Lung (tissue), 17 donors: ENCODE measurements at places on chromosomes 5 and 9. TPM values are rescaled to one million over a fixed set of nuclear protein-coding genes. Genes with fewer than 3 reads are reported as not detected.
A peak's percentile ranks its signal among the peaks of the same experiment; 100 is the strongest.

DNA sequence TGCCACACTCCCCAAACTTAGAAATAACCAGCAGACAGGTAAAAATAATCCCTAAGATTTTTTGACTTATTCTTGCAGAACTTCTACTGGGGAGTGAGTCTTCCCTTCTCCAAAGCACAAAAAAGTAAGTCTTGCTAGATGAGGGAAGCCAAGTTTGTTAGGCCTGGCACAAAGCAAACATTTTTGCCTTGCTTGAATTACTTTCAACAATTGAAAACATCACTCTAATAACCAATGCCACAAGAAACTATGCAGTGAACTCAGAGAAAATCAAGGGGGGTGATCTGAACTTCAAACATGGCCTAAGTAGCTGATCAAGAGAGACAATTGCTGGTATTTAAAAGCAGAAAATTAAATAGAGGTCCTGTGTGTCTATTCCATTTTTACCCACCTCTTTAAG lies 123.6 kb upstream of the SLC1A3 start:
- DNase-seq = no peak

DNA sequence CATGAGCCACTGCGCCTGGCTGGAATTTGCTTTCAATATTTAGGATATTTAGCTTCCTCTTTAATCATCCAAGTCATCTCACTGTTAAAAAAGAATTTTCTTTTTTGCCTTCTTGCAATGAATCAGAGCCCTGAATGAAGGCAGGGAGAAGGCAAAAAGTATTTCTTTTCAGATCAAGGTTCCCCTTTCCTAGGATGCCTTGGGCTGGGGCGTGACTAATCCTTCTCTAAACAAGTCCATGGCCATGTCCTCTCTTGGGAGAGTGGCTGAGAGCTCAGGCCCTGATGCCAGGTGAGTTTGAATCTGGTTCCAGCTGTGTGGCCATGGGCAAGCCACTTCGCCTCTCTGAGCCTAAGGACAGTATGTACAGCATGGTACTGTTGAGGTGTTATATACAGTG lies 84.8 kb upstream of the NEURL1B start:
- DNase-seq = no peak

GRCh38 chr9:13755551-13755950 lies 476.1 kb upstream of the MPDZ start:
- DNase-seq = no peak

DNA sequence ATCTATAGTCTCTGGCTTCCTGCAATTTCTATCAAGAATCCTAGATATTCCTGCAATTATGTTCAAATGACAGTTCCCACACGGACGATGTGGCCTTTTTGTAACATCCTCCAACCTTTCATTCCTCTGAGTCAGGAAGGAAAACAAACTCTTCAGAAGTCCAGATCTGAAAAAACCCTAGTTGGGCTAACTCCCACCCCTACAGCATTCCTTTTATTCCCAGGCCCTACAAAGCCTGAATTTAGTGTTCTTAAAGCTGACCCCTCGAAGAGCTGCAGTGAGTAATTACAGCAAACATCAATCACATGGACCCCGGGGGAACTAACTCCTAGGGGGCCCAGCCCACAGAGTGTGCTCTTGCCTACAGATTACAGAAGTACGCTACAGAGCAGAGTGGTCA lies 99.7 kb downstream of the SERINC5 start:
- DNase-seq = no peak

GRCh38 chr9:79432485-79432884 lies 139.3 kb upstream of the TLE4 start:
- DNase-seq = no peak

- peak; percentile 46 for DNase-seq
These were observed 34.2 kb downstream of the LHX2 start for GRCh38 chr9:124045830-124046177.

GRCh38 chr5:154146409-154146808 lies 44.1 kb upstream of the GALNT10 start:
- DNase-seq = no peak

DNA sequence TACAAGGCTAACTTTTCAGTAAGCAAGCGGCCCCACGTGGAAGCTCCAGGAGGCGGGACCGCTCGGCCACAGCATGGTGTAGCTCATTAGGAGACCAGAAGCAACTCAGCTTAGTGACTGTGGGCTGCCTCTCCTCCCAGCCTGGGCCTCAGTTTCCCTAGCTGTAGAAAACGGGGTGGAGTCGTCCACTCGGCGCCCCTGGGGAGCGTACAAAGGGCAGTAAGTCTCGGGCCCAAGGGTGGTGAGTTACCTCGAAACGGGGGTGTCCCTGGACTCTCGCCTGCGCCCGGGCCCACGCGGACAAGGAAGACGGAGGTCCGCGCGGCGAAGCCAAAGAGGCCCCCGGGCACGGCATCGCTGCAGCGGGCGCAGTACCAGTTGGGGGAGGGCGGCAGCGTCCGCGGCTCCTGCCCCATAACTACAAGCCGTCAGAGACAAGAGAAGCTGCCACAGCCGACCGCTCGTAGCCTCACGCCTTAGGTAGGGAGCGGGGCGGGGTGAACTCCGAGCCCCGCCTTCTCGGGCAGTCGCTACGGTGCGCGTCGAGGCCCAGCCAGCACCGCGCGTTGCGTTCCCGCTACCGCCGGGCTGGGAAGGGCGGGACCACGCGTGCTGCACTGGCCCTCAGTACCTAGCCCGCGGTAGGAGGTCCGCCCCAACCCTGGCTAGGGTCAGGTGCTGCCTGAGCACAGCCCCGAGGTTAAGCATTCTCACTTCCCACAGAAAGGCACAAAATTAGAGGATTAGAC lies at the start of gene GEMIN5:
Gene GEMIN5 (minus strand): TSS at position 494 of the 749 bp plus-strand sequence. CDS start 78 bp downstream, at position 416.
- peak; percentile 93 for DNase-seq

- DNase-seq = no peak
These were observed 71.3 kb downstream of the INSL6 start for GRCh38 chr9:5113994-5114748.

- no peak for DNase-seq
These were observed 219.2 kb downstream of the MEF2C start for GRCh38 chr5:88663793-88664216.

DNA sequence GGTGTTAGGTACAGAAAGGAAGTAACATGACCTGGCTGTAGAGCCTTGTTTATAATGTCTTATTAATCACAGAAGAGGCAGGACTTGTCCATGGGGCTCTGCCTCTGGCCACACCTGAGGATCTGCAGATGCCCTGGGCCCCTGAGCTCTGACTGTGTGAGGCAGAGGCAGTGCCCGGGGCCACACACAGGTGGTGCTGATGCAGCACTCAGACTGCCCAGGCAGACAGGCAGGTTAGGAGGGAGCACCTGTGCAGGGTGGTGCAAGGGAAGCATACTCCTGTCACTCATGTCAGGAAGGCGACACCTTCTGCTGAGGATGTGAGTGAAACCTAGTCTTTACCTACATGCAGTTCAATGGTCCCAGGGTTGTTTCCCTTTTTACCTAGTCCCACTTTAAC lies 88.7 kb downstream of the CFAP90 start:
- DNase-seq = no peak

GRCh38 chr5:69288069-69288468 lies 44.5 kb downstream of the CCDC125 start:
- no peak for DNase-seq

- peak; percentile 93 for DNase-seq
These were observed 110.7 kb upstream of the RAD23B start for GRCh38 chr9:107172160-107172978.

- no peak for DNase-seq
These were observed 252.5 kb downstream of the TLE4 start for GRCh38 chr9:79824265-79824664.

DNA sequence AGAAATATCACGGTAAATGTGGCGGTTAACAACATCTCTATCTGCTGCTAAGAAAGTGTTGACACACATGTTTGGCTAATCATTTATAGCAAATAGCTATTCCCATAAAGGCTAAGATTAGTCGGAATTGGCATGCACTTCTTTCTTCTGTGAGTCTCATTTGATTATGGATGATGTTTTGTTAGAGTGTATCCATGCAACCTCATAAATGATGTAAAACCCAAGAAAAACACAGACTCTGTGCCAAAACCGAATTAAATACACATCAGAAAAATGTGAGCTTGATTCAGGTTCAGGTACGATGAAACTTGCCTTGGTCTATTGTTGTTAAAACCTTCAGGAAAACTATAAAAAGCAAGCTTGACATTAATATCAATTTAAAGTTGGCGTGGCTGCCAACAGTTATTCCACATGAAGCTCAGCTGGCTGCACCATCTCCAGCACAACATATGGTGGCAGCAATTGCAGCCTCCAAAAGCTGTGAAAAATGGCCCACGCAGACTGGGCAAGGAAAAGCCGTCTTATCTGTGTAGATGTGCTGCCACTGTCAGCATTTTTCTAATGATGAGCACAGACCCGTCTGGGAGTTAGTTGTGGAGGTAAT lies 41.1 kb upstream of the ICE1 start:
- DNase-seq = peak; percentile 47

- no peak for DNase-seq
These were observed 106.8 kb upstream of the FBXL7 start for GRCh38 chr5:15393146-15393545.

GRCh38 chr9:130899051-130899748 lies 2.6 kb upstream of the QRFP start:
- DNase-seq = no peak

DNA sequence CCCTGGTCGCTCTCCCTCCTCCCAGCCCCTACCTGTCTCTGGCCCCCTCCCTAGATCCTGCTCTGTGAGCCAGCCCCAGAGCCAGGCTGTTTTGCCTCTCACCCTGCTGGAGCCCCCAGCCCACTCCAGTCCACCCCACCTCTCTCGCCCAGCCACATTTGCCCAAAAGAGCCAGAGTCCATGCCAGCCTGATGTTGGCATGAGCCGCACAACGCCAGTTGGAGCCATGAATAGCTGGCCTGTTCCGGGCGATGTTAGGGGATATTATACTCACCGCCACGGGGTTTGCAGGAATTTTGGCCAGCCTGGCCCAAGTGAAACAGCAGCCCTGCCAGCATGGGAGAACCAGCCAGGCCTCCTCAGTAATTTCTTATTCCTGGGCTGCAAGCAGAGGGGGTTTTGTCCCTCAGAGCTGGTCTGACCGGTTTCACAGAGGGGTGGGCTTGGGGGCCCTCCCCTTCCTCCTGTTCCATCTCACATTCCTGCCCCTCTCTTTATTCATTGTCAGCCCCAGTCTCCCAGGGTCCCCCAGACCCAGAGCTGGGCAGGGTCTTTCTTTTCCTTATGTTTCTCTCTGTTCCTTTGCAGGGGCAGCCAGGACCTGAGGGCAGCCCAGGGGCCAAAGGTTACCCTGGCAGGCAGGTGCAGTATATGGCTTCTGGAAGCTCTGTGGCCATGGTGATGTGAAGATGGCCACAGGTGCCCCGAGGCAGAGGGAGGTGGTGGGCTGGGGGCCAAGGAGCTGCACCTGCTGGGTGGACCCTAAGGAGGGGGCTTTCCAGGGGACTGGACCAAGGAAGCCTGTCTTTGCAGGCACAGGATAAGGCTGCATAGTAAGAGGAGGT lies 50.1 kb downstream of the COL27A1 start:
- DNase-seq = no peak

- no peak for DNase-seq
These were observed 139.3 kb downstream of the RAB3C start for GRCh38 chr5:58722160-58722559.

- DNase-seq = peak; percentile 31
These were observed 109.3 kb downstream of the HSD17B3 start for GRCh38 chr9:96192710-96193109.

GRCh38 chr9:89358376-89358916 lies 40.1 kb downstream of the SECISBP2 start:
- no peak for DNase-seq

Gene ANXA2R
- 5.2 TPM for total RNA-seq

Gene SPINK4
- not detected for total RNA-seq

Gene EIF4EBP3
- 5.2 TPM for total RNA-seq

Gene THBS4
- total RNA-seq = 1.7 TPM

Gene HAVCR1
- total RNA-seq = 0.46 TPM

Gene IL13
- total RNA-seq = not detected

Gene PLCXD3
- 2.1 TPM for total RNA-seq

Gene SETD9
- 9.6 TPM for total RNA-seq

Gene SPINK7
- not detected for total RNA-seq

Gene SLC27A4
- total RNA-seq = 25.2 TPM

Gene ROR2
- 12.1 TPM for total RNA-seq

Gene STPG3
- total RNA-seq = not detected
